ENCODE measurements at places on chromosomes 11 and 22. TPM values are rescaled to one million over a fixed set of nuclear protein-coding genes. Genes with fewer than 3 reads are reported as not detected.
A peak's percentile ranks its signal among the peaks of the same experiment; 100 is the strongest.

YPEL4 gene
- not detected for total RNA-seq

- no peak for DNase-seq
These were observed 28.4 kb upstream of the PAMR1 start for GRCh38 chr11:35553831-35554230.

DNA sequence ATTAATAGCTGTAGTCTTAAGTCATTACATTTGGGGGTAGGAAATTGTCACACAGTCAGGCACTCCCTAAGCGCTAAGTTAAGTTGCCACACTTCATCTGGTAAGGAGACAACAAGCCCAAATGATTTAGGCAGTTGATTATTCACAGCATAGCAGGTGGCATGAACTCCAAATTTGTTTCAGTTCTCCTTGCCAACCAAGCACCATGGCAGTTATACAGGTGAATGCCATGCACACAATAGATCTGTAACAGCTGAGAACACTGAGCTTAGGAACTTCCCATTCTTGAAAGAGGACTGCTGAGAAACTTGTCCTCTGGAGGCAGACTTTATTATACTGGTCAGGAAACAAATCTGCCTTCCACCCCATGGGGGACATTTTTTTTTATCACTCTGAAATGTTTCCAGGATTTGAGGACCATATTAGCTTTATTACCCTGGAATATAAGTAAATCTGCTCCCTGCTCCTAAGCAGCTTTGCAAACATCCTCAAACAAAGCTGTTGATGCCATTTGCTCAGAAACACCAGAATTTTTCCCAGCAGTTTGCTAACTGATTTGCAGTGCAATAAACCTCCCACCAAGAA lies 5.1 kb upstream of the INTS4 start:
- no peak for DNase-seq

DNA sequence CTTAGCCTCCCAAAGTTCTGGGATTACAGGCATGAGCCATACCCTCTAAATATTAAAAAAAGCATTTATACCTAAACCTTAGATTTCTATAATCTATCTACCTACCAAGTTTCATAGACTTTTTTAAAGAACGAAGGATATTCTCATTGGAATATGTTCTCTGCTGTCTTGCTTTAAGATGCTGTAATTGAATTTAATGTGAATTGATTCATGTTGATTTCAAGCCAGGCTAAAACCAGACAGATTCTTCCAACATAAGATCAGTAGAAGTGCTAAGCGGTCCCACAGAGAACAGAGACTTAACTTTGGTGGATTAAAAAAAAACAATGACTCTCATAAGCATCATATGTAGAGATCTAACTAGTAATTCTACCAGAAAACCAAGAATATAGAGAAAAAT lies 14.2 kb downstream of the KREMEN1 start:
- no peak for DNase-seq

MPZL3 gene
- 10.7 TPM for total RNA-seq

- no peak for DNase-seq
These were observed 33.6 kb upstream of the GNB1L start for GRCh38 chr22:19888131-19888746.

SMC1B gene
- not detected for total RNA-seq

OR51B5 gene
- total RNA-seq = 0.82 TPM

PNPLA2 gene
- total RNA-seq = 40.5 TPM

DNA sequence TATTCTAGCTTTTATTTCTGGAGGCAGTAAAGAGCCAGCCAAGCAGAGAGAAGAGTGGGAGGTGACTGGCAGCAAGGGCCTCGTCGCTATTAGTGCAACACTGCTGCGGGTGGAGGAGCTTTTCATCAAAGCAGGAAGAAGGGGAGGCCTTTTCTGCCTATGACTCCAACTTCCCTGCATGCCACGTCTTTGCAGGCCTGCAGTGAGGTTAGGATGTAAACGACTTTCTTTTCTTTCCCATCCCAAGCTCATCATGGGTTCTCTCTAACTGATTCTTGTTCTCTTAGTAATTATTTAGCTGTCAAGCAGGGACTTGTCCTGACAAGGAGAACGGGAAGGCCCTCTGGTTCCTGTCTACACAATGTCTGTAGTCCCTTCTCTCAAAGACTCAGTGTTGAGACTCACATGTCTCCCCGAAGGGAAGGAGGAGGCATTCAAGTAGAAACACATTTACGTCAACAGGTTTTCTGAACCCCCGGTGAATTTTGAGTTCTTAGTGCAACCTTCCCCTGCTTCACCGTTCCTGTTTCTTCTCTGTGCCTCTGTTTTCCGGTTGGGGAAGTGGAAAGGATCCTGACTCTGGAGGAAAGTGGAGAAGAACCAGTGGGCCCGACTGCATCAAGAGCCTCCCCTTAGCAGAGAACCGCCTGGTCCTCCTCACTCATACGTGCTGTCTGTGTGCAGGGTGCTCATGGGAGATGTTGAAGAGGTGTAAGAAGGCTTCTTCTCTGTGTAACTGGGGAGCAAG lies 56.9 kb downstream of the PACS1 start:
- peak; percentile 18 for DNase-seq

- DNase-seq = no peak
These were observed 11.2 kb upstream of the CTSD start for GRCh38 chr11:1774886-1775285.

DNA sequence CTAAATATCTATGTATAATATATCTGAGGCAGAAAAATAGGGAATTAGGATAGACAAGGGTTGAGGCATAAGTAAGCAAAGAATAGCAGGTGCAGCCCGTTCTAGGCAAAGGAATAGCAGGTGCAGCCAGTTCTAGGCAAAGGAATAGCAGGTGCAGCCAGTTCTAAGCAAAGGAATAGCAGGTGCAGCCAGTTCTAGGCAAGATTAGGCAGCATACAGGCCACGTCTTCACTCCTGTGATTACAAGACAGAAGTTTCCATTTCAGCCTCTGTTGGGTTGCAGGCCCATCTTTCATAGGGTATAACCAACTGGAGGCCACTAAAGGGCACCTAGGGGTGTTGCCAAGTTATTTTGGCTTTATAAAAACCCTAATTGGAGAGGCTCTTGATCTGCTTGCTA lies 28.8 kb upstream of the CHORDC1 start:
- DNase-seq = no peak

- DNase-seq = no peak
These were observed 46.9 kb downstream of the PHF21B start for GRCh38 chr22:44962741-44963454.

- DNase-seq = no peak
These were observed 39.7 kb downstream of the ADAMTS8 start for GRCh38 chr11:130388607-130389205.

DNA sequence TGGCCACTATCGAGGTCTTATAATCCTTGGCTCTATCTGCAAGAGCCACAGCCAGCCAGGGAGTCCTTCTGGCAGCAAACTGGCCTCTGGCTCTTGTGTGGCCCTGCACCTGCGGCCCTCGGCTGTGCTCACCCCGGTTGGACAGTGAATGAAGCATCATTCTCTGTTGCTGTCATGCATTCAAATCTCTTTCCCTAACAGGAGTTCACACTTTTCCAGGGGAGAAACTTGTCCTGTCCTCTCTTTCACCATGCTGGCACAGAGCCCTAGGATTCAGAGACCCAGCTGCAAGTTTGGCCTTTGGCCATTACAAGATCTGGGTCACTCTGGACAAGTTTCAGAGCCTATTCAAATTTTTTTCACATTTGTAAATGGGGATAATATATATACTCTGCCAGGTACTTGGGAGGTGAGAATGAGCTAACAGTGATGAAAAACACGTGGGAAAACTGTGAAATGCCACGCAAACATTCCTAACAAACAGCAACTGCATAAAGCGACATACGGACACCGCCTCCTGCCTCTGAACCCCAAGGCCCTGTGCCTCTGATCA lies 34.2 kb downstream of the TMEM184B start:
- no peak for DNase-seq

- peak; percentile 72 for DNase-seq
These were observed 101.2 kb upstream of the HSD17B12 start for GRCh38 chr11:43579171-43579918.

KRTAP5-11 gene
- not detected for total RNA-seq

- DNase-seq = no peak
These were observed 55.6 kb downstream of the ATG16L2 start for GRCh38 chr11:72869831-72870230.

- DNase-seq = no peak
These were observed 63.8 kb downstream of the CYB5R2 start for GRCh38 chr11:7609521-7609920.

GRCh38 chr22:49865156-49865555 lies 11.5 kb downstream of the ZBED4 start:
- DNase-seq = no peak

DNA sequence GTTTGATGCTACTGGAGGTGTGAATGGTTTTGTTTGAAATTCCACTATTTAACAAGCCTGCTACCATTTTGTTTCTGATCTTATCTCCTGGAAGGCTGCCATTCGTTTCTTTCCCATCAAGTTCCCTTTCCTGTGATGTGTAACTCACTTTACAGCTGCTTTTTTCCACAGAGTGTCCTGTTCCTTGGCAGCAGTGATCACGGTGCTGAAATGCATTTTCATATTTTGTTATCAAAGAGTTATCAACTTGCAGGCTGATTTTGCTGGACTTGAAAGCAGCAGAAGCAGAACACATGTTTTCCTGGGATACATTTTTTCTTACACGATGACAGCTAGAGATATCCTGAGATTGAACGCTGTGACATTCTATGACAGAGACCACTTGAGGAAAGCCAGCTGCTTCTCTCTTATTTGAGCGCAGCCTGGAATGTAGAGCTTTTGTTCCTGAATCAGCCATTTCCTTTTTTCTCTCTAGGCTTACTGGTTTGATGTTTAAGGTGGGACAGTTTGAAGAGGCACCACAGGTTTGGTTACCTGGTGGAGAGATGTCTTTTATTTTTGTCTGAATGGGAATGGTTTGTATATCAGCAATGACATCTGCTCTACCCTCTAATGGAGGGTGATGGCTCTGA lies 34.7 kb downstream of the PRR14L start:
- DNase-seq = no peak

GRCh38 chr11:47969401-47969800 lies 11.0 kb upstream of the PTPRJ start:
- no peak for DNase-seq

- no peak for DNase-seq
These were observed 50.0 kb upstream of the LYVE1 start for GRCh38 chr11:10618490-10618889.

DNA sequence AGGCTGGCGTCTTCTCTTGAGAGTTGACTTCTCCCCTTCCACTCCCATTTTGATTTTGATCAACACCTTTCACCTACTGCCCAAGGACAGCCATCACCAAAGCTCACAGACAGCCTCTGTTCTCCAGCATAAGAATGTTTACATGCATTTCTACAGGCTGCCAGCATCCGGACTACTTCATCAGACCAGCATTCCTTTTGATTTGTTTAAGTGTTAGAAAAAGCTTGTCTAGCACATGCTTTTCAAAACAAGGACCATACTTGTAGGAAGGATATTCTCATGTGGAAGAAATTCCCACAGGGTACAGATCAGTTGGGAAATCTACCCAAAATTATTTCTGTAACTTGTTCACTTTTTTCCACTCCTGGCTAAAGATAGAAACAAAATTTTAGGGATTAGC lies 6.2 kb upstream of the KCNA4 start:
- DNase-seq = no peak

DNA sequence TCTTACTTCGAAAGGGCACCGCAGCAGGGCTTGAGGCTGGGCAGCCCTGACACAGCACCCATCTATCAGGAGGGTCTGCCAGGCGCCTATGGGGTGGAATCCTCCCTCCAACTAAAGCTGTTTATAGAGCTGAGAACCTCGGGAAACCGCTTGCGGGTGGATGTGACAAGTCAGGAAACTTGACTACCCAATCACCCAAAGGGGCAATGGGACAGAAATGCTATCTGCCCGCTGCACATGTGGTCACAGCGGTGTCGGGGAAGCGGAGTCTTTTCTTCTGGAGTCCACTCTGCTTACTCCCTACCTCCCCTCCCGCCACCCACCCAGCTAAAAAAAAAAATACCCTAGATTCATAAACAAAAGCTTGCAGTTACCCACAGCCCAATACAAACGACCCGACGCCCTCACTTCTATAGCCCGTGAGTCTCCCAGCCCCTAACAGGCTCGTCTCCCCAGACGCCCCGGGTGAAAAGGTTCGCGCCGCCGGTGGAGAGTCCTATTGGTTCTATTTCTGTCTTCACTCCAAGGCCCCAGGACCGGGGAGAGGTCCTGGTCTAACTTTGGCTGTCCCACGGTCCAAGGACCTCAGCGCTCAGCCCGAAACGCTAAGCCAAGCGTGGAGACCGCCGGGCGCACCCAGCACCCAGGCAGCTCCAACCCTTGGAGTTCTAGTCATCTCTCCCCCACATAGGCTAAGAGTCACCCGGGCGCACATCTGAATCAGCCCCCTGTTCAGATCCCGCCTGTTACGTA lies 1.4 kb downstream of the TRPC6 start:
- no peak for DNase-seq

ACCSL gene
- not detected for total RNA-seq

NOX4 gene
- total RNA-seq = 11.5 TPM

GRCh38 chr22:44615602-44616180 lies 86.3 kb upstream of the PRR5 start:
- DNase-seq = no peak

- DNase-seq = no peak
These were observed 87.2 kb downstream of the FAT3 start for GRCh38 chr11:92311616-92312449.

GRCh38 chr11:39341461-39341860 lies 2118.0 kb downstream of the LRRC4C start:
- no peak for DNase-seq

DNA sequence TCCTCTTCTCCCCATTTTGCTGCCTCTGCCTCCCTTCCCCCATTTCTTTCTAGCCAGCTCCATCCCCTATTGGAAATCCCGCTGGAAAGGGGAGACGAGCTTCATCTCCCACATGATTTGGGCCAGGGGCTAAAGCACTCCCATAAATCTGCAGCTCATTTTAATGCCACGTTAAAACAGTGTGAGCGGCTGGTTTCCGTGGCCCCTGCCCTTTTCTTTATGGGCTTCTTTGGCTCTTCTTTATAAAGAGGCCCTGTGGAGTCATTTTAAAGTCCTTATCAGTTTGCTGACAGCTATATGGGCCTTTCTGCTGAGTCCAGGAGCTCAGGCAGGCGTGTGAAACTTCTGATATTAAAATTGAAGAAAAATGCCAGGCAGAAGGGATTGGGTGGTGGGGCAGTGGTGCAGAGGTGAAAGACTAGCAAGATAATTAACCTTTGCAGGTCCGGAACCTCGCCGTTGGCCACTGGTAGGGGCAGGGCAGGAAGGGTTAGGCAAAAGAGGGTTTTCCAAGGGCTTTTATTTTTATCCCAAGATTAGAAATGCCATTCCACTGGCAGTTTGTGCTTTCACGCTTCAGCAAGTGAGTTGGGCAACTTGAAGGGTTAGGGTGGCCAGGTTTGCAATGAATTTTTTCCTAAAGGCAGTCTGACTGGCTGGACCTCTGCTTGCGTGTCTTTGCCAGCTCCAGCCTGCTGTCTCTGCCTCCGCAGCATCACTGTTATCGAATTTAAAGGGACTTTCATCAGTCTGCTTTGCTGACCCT lies 44.3 kb downstream of the EXT2 start:
- DNase-seq = no peak

GRCh38 chr11:121437018-121437685 lies 15.0 kb upstream of the SORL1 start:
- no peak for DNase-seq

RHOD gene
- 10.5 TPM for total RNA-seq

GRCh38 chr22:18987765-18988164 lies 51.7 kb upstream of the PRODH start:
- peak; percentile 32 for DNase-seq

- DNase-seq = no peak
These were observed 5.4 kb downstream of the CCDC86 start for GRCh38 chr11:60847281-60847680.

PKP3 gene
- total RNA-seq = 0.49 TPM

SPI1 gene
- not detected for total RNA-seq

IFT27 gene
- 51.1 TPM for total RNA-seq

CYB5R2 gene
- total RNA-seq = 6.8 TPM

TRIM51 gene
- total RNA-seq = not detected

- no peak for DNase-seq
These were observed 900.7 kb downstream of the JRKL start for GRCh38 chr11:97290464-97291041.
